ENCODE measurements at places on chromosomes 7 and 10. TPM values are rescaled to one million over a fixed set of nuclear protein-coding genes. Genes with fewer than 3 reads are reported as not detected.

TBX20 gene
- 5.9 TPM for total RNA-seq

C7orf33 gene
- not detected for total RNA-seq

ODAD2 gene
- total RNA-seq = 0.32 TPM

CARD11 gene
- 18.4 TPM for total RNA-seq

C10orf67 gene
- total RNA-seq = not detected

STEAP2 gene
- total RNA-seq = 2.3 TPM

ASB15 gene
- not detected for total RNA-seq

CFAP43 gene
- total RNA-seq = 0.07 TPM

OR2A5 gene
- total RNA-seq = not detected

INSYN2A gene
- total RNA-seq = not detected

DNAJB9 gene
- 28.8 TPM for total RNA-seq

CPA2 gene
- not detected for total RNA-seq

HOXA9 gene
- 0.18 TPM for total RNA-seq

CXCL12 gene
- total RNA-seq = 0.40 TPM

CNPY1 gene
- total RNA-seq = not detected

ZSCAN25 gene
- 12.5 TPM for total RNA-seq

ZDHHC6 gene
- total RNA-seq = 29.3 TPM

IL15RA gene
- 16.7 TPM for total RNA-seq

ERVW-1 gene
- not detected for total RNA-seq

CYP3A5 gene
- total RNA-seq = not detected

SYT15 gene
- total RNA-seq = 0.21 TPM

NEUROG3 gene
- not detected for total RNA-seq

MMP21 gene
- 0.07 TPM for total RNA-seq

FKBP9 gene
- 144 TPM for total RNA-seq

TRIL gene
- 0.33 TPM for total RNA-seq

ZMIZ2 gene
- 10.3 TPM for total RNA-seq

EPO gene
- total RNA-seq = not detected

VAX1 gene
- not detected for total RNA-seq

All from pulmonary artery endothelial cell (primary cell).